ENCODE measurements at places on chromosomes 6 and 20.

DNA sequence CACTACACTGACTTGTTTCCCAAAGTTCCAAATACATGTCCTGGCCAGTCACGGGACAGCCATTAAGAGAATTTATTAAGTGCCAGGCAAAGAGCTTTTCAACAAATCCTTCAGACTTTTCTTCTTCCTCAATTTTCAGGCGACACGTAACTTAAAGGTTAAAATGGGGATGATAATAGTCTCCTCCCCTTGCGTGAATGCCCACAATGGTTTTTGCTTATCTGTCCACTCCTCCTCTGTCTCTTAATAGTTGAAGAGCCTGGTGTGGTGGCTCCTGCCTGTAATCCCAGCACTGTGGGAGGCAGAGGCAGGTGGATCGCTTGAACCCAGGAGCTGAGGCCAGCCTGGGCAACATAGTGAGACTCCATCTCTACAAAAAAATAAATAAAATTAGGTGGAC is 11.4 kb upstream of the PARD6B start:
- DNase-seq = no peak

GRCh38 chr6:169990095-169991030 is 238.9 kb downstream of the ERMARD start:
- DNase-seq = peak; percentile 70

GRCh38 chr6:4736371-4736873 is 39.8 kb upstream of the CDYL start:
- DNase-seq = no peak

DNA sequence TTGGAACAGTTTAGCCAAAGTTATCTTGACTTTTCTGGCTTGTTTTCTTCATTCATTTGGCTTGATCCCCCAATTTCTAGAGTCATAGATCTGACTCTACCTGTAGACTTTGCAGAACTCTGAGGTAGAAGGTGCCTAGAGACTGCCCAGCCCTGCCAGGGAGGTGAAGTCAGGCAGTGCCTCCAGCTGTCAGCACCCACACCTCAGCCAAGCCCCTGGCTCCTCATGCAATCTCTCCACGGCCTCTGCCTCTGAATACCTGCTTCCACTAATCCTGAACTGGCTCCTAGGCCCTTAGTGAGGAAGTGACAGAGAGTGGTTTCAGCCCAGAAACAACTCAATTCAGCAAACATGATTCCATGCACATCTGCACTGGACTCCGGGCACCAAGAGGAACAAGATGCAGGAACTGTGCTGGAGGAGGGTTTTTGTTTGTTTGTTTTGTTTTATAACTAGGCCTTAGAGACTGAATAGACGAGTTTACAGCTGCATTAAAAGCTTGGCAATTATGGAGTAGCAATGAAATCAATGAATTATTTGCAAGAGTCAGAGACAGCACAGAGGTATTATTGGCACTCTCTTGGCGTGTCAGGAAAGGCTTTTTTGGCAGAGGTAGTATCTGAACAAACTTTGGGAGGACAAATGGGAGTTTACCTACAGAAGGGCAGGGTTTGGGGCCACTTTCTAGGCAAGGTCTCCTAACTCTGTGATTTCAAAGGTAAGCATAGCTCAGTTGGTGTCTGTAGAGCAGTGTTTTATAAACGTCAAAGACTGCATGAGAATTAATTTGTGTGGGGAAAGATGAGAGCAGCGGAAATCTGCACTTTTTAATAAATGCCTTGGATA is 25.2 kb downstream of the TGM3 start:
- DNase-seq = no peak

Data from activated CD8-positive, alpha-beta memory T cell treated with anti-CD3 and anti-CD28 coated beads, Interleukin-2, amount 50 U/mL, for 48 hours (primary cell).